Lower leg skin (tissue), 4 donors: ENCODE measurements at places on chromosomes 2 and 18.

GRCh38 chr2:232519581-232520438, at the start of gene PRSS56:
Gene PRSS56, plus strand, starts transcription at chr2:232520388. Its CDS starts 211 bp downstream, at chr2:232520599.
- no peak for DNase-seq

DNA sequence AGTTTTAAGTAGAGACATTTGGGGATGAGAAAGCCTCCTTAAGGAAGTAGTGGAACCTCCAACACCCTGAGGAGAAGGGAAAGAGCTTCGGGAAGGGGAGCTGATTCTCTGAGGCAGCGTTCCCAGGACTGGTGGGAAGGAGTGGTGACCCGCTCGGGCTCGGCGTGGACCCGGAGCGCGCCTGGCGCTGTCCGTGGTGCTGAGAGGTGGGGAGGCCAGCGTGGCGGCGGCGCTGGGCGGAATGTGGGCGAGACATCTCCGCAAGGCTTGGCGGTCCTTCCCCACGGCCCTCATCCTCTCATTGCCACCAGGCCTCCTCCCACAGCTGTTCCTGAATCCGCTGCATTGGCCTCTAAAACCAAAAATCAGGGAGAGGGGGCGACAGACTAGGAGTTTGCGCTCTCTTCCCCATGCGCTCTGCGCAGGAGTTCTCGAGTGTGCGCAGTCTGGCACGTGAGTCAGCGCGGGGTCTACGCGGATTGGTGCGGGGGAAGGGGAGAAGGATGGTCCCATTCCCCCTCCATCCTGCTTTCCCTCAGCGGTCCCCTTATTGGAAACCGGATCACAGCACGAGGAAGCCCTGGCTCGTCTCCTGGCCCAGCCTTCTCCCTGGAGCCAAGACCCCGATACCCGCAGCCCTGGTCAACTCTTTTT, 857 bp downstream of the RESP18 start:
- no peak for DNase-seq

DNA sequence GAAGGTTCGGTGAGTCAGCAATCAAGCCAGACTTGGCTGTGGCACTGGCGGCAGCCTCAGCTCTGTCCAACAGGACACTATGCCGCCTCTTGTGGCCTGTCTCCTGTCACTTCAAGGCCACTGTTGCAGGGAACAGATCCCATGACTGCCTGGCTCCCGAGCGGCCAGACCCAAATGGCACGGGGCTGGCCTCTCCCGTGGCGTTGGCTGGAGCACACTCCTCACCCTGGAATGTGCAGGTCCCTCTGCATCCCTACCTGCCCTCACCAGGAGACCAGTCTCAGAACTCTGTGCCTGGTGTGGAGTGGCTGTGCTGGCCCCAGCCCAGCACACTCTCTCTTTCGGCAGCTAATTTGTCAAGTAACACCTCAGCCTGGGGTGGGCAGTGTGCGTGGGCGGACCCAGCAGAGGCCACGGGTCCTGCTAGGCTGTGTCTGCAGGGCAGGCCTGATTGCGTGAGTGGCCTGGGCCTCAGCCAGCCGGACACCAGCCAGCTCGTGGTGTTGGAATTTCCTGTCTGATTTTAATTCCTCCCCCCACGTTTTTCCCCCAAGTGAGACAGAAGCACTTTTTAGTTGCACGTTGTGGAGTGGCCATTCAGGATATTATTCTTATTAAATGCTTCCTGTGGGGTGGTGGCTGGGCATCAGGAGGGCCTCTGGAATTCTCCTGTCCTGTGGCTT, 179.3 kb downstream of the GLI2 start:
- no peak for DNase-seq

DNA sequence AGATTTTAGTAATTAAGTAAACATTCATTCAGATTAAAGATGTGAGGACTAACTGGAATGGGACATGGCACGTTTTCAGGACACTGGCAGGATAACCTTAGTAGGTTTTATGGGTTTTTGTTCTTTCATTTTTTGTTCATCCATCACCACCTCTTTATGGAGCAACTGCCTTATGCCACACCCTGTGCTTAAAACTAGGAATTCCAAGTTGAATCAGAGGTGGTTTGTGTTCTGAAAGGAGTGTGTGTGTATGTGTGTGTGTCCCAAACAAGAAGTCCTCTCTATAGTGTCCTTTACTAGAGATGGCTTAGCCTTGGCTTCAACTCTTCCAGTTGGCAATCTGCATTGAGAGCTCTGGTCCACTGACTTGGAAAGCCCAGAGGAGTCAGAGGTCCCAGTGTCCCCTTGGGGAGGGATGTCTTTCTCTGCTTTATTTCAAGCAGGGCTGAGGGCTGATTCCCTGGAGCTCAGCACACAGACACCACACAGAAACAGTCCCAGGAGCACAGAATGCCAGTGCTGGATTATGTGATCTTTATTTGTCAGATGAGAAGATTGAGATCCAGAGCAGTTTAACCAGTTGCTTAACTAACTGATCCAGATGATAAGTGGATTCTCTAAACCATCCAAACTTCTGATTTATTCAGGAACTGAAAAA, 25.2 kb downstream of the RHOB start:
- peak; percentile 59 for DNase-seq

DNA sequence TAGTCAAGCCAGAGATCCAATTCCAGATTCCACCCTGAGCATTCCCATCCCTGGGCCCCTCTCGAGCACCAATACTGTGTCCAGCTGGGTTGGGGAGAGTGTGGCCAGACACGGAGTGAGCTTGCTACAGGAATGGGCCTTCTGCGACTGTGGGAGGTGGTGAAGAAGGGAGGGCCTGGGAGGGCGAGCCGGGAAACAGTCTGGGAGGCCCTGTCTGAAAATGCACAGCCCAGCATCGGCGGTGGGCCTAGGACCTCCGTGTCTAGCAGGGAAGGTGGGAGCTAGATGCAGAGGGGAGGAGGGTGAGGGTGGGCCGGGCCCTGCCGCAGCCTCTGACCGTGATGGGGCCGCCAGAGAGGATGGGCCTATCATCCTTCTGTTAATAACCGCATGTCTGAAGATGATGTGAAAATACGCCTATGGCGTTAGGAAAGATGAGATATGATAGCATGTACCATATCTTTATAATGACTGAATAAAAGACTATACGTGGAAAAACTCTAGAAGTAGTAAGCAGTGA, 1.9 kb upstream of the OTOS start:
- no peak for DNase-seq
